H7 (cell line): ENCODE measurements at places on chromosomes 7 and 10.

- DNase-seq: no peak
Observed at GRCh38 chr7:157540020-157540419, 203.2 kb downstream of the DNAJB6 start.

- DNase-seq: peak; percentile 44
Observed at GRCh38 chr7:152336754-152337368, 98.9 kb downstream of the KMT2C start.

DNA sequence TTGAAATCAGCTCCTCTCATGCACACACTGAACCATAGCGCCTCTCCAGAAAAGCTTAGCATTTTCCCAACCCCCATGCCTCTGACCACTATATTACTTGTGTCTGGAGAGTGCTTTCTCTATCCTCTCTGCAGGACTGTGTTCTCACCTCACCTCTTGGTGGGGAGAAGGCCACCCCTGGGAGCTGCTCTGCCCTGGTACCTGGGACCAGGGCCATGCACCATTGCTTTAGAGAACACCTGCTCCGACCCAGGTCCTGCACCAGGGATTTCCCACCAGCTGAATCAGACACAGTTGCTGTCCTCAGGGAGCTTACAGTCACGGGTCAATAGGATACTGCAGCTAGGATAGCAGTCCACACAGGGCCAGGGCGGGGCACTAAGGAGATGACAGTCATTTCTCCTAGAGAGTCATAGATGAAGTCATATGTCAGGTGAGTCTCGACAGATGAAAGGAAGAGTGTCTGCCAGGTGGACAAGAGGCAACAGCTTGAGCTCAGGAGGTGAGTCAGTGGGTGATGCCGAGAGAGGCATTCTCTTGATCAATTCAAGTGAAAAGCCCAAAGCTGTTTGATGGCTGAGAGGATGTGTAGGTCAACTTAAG lies 619 bp upstream of the LMTK2 start:
- DNase-seq: no peak

GRCh38 chr10:35259769-35260397 lies 76.4 kb upstream of the CCNY start:
- DNase-seq: no peak

DNA sequence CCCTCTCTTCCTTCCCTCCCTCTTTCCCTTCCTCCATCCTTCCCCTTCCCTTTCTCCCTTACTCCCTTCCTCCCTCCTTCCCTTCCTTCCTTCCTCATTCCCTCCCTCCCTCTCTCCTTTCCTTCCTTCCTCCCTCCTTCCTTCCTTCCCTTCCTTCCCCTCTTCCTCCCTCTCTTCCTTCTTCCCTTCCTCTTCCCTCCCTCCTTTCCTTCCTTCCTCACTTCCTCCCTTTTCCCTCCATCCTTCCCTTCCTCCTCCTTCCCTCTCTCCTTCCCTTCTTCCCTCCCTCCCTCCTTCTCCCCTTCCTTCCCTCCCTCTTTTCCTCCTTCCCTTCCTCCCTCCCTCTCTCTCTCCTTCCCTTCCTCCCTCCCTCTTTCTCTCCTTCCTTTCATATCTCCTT lies 12.7 kb upstream of the SLC18A2 start:
- DNase-seq: no peak

DNA sequence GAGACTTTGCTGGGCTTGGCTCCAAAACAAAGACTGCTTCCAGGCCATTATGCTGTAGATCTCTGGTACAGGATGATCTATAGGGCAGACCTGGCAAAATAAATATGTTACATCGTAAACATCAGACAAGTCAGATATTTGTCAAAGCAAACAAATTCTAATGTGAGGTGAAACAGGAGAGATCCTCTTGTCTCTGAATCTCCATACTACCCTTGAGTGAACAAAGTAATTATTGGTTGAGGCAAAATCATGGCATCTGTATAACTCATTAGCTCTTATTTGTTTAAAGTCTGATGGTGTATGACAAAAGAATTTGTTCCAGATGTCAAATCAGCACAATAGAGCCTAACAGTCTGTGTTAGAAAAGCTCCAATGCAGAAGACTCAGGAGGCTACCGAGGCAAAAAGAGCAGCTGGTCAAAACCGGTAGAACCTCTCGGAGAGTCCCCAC lies 1291.5 kb downstream of the TYW1 start:
- DNase-seq: no peak

- DNase-seq: no peak
Observed at GRCh38 chr10:102796407-102797176, 40.6 kb downstream of the CYP17A1 start.

DNA sequence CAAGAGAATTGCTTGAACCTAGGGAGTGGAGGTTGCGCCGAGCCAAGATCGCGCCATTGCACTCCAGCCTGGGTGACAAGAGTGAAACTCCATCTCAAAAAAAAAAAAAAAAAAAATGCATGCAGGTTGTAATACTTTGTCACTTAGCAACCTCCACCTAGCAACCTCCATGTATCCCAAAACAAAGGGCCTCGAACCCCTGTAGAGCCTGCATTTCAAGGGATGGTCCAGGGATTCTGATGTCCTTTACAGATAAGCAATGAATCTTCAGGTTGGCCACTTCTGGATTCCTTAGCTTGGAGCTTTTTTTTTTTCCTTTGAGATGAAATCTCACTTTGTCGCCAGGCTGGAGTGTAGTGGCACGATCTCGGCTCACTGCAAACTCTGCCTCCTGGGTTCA lies 1211.0 kb downstream of the TYW1 start:
- peak; percentile 33 for DNase-seq

GRCh38 chr7:104410742-104411141 lies 82.3 kb downstream of the LHFPL3 start:
- no peak for DNase-seq

DNA sequence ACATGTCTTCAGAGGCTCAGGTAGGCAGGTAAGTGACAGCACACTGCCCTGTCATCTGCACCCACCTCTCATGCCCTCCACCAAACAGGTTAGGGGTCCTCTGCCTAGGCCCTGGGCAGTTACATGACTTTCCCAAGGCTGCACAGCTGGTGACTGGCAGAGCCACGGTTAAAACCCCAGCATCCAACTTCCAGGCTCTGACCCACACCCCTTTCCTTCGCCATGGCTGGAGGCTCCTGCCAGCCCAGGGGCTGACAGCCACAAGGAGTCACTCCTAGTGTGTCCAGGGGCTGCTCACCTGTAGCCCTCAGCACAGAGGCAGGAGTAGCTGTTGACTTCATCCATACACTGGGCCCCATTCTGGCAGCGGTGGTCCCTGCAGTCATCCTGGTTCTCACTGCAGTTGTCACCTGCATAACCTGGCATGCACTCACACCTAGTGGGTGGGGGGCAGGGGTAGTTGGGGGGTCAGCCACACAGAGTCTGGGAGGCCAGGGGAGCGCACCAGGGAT lies 175.0 kb downstream of the SLIT1 start:
- no peak for DNase-seq

- no peak for DNase-seq
Observed at GRCh38 chr7:74476626-74477025, 22.9 kb downstream of the GTF2IRD1 start.

GRCh38 chr7:79893991-79894390 lies 240.6 kb upstream of the GNAI1 start:
- no peak for DNase-seq

DNA sequence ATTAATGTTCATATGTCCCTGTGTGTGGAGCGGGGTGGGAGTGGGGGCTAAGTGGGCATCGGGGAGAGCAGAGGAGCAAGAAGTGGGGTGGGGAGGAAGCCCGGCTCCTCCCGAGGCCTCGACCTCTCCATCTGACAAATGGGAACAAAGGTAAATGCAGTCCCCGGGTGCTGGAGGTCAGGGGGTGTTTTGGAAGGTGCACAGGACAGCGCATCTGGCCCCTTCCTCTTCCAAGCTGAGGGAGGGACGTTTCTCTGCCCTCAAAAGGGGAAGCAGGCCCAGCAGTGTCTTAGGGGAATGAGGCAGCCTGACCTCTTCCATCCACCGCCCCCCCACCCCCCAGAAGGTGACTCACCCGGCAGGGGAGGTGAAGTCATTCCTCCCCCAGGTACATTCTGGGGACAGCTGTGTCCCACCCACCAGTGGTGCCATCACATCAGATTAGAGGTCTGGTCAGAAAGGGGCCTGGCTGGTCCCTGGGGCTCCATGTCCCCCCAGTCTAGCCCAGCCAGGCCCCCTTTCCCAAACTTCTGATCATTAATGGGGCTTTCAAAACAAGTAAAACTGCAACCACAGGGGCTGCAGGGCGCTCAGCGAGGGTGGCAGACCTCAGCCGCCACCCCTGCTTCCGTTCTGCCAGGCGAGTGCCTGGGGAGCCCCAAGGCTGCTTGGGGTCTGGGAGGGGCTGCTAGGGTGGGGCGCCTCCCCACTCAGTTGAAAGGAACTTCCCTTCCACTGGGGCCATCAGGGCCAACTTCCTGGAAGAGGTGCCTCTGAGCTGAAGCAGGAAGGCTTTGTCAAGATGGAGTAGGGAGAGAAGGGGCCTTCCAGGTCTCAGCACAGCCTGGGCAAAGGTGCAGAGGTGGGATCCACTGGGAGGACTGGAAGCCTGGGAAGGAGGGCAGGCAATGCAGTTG lies 10.8 kb downstream of the LFNG start:
- no peak for DNase-seq

- no peak for DNase-seq
Observed at GRCh38 chr10:58109731-58110130, 158.0 kb downstream of the IPMK start.
